ENCODE measurements at places on chromosomes 11 and 22. TPM values are rescaled to one million over a fixed set of nuclear protein-coding genes. Genes with fewer than 3 reads are reported as not detected.

DNA sequence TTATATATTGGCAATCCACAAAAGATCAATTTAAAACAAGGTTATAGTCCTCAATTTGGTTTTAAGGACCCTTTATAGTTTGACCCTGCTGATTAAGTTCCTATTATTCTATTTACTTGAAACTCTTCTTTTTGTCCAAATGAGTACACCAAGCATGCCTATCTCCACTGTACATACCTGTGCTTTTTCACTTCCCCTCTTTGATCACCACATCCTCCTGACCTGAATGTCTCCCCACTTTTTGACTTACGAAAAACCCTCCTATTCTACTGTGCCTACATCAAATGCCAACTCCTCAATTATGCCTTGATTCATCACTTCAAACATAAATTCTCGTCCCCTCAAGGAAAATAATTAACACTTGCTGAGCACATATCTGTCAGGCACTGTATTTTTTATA, 113.5 kb downstream of the SOX6 start:
- DNase-seq: no peak

DNA sequence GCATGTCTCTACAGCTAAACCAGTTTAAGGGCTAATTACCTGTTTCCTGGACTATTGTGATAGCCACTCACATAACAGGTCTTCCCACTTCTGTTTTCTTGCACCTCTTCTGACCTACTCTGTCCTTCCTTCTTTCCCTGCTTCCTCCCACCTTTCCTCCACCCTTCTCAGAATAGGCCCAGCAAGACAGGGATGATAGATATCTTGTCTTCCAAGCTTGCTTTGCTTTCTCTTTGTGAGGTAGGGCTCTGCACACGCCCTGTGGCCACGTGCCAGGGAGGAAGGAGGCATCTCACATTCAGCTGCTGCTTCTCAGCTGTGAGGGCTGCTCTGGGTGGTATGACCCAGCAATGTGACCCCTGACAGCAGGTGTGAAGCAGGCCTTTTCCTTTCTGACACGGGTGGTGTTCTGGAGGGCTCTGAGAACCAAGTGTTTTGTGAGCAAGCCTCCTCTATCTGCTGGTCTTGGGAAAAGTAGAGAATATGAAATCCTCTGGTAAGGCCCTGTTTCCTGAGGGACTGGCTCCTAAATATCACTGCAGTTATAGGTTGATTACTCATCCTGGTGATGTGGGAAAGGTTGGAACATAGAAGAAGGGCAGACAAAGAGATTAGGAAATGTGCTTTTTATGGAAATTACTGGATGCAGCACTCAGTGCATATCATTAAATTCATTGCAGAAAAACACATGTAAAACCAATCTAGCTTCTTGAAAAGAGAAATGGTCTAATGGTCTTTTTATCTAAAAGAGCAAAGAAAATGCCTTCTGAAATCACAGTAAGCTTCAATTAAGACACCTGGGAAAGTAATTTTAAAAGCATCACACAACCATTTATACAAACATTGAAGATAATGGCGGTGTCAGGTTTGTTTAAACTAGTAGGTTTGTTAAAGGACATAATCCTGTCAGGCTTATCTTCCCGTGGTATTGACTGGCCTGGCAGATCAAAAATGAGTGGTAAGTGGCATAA, 8.5 kb downstream of the AMOTL1 start:
- no peak for DNase-seq

DNA sequence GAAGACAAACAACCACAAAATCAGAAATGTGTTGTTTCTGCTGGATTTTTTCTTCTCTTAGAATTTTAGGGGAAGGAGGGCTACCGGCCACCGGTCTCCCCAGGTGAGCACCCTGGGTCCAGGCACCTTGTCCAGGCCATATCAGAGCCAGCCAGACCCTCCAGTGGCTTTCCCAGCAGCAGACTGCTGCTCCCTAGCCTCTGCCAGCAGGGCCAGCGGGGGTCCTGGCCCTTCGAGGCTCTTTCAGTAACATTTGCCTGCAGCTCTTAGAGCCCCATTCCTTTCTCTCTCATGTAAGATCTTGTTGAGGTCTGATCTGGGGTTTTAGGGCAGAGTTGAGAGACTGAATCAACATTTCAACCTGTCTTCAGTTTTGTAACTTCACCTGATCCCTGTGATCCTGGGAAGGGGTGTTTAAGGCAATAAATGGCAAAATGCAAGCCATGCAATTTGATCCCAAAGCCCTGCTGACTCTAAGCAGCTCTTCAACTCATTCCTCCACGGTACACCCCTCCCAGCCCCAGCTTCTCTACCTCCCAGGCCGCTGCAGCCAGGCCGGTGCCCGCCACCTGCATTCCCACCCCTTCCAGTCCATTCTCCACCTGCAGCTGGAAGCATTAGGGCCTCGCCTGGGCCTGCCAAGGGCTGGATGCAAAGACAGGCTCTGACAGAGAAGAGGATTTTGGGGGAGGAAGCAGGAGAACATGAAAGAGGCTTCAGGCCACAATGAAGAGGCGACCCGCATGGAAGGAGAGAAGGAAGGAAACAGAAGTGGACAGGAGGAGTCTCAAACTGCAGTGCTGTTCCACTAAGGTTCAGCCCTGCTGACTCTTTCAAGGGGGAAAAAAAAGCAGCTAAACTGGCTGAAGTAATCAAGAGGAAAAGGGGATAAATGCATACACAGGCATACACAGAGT, 113.0 kb upstream of the FGF3 start:
- no peak for DNase-seq

DNA sequence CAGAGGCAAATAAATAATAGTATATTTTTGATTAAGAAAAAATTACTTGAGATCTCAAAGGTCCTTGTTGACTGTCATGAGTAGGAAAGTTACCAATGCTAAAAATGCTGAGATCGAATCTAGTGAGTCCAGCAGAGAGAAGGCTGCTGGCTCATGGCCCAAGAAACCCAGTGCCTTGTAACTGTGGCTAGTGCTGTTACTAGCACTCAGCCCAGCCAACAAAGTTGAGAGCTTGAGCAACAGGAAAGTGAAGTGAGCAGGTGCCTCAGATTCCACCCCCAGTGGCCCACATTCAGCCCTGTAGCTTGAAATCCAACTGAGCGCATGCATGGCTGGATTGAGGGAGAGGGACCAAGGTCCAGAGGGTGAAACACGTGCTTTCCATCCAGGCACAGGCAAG, 398.2 kb downstream of the SHANK2 start:
- DNase-seq: no peak

- no peak for DNase-seq
Observed at GRCh38 chr11:47724041-47724729, 9.0 kb upstream of the AGBL2 start.

DNA sequence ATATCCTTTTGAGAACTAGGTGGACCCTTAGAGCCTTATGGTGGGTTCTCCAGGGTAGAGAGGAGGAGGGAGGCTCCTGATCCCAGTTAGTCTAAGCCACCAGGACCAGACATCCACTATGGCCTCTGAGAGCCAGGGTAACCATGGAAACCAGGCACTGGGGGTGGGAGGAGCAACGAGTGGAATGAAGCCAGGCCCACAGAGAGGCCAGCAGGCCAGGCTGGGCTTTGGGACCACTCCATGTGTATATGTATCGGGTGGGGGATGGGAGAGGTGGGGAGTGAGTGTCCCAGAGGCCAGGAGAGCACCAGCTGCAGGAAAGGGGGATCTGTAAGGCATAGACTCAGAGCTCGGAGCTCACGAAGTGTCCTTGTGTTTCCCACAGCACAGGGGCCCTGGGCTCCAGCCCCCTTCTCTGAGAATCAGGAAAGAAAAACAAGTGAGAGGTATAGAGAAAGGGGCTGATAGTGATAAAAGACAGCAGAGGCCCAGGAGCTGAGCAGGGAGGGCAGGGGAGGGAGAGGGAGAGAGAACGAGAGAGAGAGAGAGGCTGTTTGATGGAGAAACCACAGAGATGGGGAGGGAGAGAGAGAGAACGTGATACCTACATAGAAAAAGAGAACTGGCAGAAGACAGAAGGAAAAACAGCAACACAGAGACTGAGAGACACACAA, 15.5 kb upstream of the TSPAN18 start:
- DNase-seq: no peak

DNA sequence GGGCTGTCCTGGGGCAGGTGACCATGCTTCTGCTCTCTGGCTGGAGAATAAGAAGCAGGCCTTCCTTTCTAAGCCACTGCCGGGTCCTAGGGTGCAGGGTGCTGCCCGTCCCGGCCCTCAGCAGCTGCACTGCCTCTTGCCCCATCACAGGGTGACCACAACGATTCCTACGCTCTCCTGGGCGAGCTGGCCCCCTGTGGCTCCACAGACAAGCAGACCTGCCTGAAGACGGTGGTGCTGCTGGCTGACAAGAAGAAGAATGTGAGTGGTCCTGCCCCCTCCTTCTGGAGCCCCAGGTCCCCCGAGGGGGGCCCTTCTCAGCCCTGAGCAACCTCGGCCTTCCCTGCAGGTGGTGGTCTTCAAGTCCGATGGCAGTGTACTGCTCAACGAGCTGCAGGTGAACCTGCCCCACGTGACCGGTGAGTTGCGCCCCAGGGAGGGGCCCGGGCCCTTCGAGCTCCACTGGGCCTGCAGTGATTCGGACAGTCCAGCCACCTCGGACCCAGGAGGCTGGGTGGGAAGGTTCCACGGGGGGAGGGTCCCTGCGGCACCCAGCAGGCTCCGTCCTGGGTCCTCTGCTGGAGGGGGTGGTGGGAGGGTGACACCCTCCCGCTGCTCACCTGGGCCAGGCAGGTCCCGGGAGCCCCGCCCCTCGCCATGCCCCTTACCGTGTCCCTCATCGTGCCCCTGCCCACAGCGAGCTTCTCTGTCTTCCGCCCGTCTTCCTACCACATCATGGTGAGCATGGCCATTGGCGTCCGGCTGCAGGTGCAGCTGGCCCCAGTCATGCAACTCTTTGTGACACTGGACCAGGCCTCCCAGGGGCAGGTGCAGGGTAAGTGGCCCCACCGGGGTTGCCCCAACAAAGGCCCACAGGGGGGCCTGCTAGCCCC, 8.3 kb downstream of the MUC2 start:
- DNase-seq: no peak

GRCh38 chr11:43267856-43268580, 43.8 kb upstream of the API5 start:
- no peak for DNase-seq

- no peak for DNase-seq
Observed at GRCh38 chr11:112292785-112293407, 32.2 kb upstream of the PLET1 start.

- DNase-seq: no peak
Observed at GRCh38 chr22:17792299-17792698, 18.0 kb upstream of the BID start.

DNA sequence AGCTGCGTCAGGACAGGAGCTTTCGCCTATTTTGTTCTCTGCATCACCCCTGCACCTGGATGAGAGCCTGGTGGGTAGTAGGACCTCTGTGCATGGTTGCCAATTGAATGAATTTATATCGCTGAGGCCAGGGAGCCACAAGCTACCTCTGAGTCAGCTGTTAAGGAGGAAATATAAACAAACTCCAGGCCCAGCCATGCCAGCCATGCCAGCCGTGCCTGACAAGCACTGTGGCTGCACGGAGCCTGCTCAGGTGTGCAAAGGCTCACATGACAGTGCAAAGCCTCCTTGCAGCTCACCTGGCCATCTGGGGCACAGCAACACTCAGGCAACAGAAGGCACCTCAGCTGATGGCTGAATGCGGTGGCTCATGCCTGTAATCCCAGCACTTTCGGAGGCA, 33.7 kb upstream of the LINC01488 start:
- DNase-seq: no peak

GRCh38 chr11:62579252-62579651, 5.6 kb upstream of the EEF1G start:
- no peak for DNase-seq

DNA sequence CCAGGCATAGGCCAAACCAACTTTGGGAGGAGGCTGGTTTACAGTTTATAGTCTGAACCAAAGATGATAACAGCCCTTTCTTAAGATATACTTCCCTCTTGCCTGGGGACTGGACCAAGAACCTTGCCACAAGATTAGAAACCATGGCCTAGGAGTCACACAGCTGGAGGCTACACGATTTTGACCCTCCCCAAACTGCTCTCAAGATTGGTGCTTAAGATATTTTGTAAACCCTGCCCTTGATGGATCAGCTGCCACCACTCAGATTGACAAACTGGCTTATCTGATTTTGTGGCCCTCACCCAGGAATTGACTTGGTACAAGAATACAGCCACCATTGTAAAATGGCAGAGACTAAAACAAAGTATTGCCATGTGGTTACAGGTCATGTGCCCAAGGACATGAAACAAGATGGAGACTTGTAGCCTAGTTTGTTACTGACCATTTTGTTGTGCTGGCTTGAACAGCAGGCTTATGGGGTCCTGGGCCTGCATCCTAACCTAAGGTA, 17.4 kb upstream of the EI24 start:
- no peak for DNase-seq

DNA sequence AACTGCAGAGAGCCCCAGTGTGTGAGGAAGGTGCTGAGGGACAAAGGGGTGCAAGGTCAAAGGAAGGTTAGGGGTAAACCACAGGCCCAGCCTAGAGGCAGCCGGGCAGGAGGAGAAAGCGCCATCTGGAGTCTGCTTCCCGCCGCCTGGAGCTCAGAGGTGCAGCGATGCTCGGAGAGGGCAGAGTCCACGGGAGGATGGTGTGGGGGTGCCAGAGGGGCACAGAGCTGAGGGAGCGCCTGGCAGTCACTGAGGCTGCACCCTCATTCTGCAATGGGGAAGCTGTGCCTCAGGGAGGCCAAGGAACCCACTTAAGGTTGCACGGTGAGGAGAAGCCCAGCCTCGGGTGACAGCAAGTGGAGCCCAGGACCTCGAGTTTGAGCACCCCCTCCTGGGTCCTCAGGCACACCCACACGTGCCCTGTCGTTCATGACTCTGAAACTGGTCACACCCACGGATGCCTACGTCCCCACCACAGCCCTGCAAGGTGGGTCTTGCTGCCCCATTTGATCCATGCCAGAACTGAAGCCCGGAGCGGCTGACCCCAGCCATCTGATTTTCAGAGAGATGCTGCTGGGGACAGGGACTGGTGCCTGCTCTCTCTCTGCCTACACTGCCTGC, 1.6 kb downstream of the IL2RB start:
- DNase-seq: peak; percentile 71

DNA sequence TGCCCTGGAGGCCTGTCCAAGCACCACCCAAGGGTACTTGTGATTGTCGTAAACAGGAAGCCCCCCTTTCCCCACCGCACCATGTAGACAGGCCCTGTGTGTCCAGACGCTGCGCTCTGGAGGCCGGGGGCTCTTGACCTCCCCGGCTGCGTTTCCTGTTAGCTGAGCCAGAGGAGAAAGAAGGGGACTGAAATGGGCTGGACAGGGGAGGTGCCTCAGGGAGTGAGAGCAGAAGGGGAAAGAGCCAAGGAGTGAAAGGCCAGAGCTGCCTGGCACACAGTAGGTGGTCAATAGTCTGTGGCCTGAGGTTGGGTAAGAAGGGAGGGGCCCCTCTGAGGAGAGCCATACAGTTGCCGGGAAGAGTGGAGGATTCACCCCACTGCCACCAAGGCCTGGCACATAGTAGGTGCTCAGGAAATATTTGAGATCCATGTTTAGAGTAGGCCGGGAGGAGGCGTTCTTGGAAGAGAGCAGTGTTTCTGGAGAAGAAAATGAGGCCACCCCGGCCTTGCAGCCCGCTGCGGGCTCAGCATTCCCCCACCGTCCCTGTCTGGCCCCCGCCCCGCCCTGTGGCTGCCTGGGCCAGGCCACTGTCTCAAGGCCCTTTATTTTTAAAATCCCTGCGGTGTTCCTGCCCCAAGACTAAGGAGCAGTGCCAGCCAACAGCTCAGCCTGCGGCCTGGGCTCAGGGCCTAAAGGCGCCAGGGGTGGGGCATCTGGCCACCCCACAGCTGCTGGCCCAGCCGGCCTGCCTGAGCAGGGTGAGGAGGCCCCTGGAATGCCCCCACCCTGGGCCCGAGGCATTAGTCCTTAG, 13.6 kb upstream of the CDC42EP1 start:
- DNase-seq: no peak

Gene OR10AG1
- total RNA-seq: not detected

Gene WNT7B
- not detected for total RNA-seq

Gene HIC2
- total RNA-seq: 10.6 TPM

Gene MRGPRE
- total RNA-seq: not detected

Gene SCN2B
- total RNA-seq: not detected

Gene BIRC3
- 197 TPM for total RNA-seq

Gene TRIM21
- 30.9 TPM for total RNA-seq

All from CD4-positive, alpha-beta memory T cell (primary cell).